ENCODE measurements at places on chromosomes 3 and 15. TPM values are rescaled to one million over a fixed set of nuclear protein-coding genes. Genes with fewer than 3 reads are reported as not detected.
A peak's percentile ranks its signal among the peaks of the same experiment; 100 is the strongest.

DNA sequence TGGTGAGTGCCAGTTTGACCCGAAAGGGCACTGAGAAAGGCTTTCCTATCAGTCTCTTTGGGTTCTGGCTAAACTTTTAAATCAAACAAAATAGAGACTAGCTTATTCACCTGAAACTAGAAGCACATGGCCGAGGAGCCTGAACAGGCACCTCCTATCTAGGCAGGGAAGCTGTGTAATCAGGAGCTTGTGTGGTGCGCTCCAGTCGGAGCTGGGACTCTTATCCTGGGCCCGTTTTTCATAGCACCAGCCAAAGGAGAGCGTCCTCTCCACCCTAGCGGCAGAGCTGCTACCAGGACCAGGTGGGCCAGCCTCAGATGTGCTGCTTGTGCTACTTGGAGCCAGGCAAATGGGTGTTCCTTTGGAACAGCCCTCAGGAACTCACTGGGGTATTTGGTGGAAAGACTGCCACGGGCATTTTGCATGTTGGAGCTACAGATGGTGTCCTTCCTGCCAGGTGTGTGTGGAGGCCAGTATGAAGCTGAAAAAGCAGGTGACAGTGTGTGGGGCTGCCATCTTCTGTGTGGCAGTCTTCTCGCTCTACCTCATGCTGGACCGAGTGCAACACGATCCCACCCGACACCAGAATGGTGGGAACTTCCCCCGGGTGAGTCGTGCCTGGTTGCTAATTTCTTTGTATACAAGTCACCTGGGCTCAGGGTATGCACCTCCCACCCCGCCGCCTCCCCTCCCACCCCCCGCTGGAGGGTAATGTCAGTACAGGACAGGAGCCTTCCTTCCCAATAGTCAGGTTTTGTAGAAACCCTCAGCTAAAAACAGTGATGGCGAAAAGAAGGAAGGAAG lies 833 bp downstream of the MAN2A2 start:
- DNase-seq, result no peak

DNA sequence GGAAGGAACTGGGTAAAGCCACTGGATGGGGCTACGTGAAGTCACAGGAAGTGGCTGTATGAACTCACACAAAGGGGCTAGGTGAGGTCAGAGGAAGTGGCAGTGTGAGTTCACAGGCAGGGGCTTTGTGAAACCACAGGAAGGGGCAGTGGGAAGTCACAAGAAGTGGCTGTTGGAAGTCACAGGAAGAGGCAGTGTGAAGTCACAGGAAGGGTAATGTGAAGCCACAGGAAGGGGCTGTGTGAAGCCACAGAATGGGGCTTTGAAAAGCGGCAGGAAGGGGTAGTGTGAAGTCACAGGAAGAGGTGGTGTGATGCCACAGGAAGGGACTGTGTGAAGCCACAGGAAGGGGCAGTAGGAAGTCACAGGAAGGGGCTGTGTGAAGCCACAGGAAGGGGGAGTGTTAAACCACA lies 34.6 kb downstream of the GASK1A start:
- DNase-seq, result no peak

NRROS gene
- total RNA-seq, result not detected

GRCh38 chr3:14512942-14513327 lies 27.2 kb downstream of the GRIP2 start:
- DNase-seq, result no peak

- DNase-seq, result no peak
These were observed 56.0 kb upstream of the FAM3D start for GRCh38 chr3:58722561-58722960.

DNA sequence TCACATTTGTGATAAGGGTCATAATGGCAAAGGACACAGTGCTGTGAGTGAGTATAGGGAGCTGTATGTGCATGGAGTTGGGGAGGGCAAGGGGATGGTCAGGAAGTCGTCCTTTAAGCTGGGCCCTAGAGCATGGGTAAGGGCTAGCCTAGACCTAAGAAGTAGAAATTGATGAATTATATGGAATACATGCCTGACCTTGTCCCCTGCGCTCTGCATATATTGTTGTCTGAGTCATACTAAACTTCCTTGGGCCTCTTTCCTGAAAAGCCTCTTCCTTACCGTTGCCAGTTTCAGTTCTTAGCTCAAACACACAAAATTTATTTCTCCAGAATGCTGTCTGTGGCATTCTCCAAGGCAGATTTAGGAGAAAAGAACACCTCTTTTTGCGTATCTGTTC lies 4.6 kb downstream of the SNRK start:
- peak; percentile 30 for DNase-seq

- no peak for DNase-seq
These were observed 5.0 kb upstream of the CD276 start for GRCh38 chr15:73679180-73679579.

DNA sequence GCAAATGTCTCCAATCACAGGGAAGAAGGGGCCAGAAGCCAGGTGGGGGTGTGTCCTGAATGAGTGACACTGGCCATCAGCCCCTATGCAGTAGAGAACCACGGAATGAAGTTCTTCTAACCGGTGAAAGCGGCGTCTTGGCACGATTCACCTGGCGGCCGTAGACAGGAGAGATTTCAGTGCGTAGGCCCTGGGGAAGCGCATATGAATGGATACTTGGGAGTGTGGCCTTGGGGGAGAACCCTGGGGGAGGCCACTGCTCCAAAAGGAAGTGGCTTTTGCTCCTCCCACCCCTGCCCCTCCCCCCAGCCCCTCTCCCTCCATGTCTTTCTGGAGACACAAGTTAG lies 43.6 kb downstream of the RBPMS2 start:
- no peak for DNase-seq

GRCh38 chr15:44673639-44674038 lies 10.2 kb upstream of the SPG11 start:
- no peak for DNase-seq

DNA sequence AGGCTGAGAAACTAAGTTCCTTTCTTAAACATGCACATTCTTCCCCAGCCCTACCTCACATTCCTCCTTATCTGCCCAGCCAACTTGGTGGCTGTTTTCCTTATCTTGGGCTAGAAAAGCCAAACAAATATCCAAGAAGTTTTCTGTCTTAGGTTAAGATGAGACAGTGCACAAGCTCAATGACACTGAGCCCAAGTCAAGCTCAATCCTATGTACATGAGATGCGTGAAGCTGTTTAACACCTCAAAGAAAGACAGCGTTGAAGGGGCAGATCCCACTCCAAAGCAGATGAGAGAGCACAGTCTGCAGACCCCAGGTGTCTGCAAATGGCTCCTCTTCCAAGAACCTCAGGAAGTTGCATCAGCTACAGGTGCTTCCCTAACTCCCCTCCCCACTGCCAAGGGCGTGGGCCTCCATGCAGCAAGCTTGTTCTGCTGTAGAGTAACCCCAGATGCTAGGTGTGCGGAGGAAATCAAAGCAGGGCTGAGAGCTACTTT lies 16.6 kb downstream of the LRRC2 start:
- no peak for DNase-seq
